GM19239 (cell line): ENCODE measurements at places on chromosomes 12 and 14.
A peak's percentile ranks its signal among the peaks of the same experiment; 100 is the strongest.

- no peak for DNase-seq
These were observed 12.2 kb downstream of the SMOC1 start for GRCh38 chr14:69891422-69891821.

DNA sequence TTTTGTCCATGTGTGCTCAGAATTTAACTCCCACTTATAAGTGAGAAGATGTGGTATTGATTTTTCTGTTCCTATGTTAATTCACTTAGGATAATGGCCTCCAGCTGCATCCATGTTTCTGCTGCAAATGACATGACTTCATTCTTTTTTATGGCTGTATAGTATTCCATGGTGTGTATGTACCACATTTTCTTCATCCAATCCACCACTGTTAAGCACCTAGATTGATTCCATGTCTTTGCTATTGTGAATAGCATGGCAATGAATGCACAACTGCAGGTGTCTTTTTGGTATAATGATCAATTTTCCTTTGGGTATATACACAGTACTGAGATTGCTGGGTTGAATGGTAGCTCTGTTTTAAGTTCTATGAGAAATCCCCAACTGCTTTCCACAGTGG is 657.7 kb downstream of the ETNK1 start:
- no peak for DNase-seq

GRCh38 chr12:2179953-2180736 is 127.4 kb downstream of the CACNA1C start:
- no peak for DNase-seq

- peak; percentile 48 for DNase-seq
These were observed 208.0 kb downstream of the SLC41A2 start for GRCh38 chr12:104750061-104750460.

GRCh38 chr12:45010059-45010458 is 40.8 kb downstream of the DBX2 start:
- no peak for DNase-seq

- no peak for DNase-seq
These were observed 14.0 kb downstream of the NPC2 start for GRCh38 chr14:74478996-74479635.
